ENCODE measurements at places on chromosomes 16 and 17.
A peak's percentile ranks its signal among the peaks of the same experiment; 100 is the strongest.

DNA sequence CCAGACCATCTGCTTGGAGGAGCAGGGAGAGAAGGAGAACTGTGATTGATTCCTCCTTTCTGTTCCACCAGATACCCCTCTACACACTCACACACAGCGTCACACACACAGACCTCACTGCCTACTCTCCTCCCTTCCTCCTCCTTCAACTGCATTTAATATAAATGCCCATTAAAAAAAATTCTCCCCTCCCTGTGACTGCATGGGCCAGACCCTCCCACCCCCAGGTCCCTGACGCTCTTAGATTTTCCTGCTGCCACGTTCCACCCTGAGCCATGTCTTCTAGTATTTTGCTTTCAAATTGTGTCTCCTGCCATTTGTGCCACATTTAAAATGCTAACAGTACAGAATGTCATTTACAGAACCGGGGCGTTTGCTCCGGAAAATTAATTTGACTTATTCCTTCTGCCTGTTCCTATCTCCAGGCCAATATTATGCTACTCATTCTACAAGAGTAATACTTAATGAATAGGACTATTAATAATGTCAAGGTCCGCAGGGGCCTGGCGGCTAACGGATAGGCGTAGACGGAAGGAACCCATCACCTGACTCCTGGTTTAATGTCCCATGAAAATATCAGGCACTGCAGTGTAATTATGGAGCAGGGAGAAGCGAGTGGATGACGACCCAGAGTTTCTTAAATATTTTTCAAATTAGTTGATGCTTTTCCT, 100.2 kb downstream of the MRM1 start:
- DNase-seq: no peak

GRCh38 chr17:21199311-21199710, 14.7 kb downstream of the TMEM11 start:
- DNase-seq: no peak

DNA sequence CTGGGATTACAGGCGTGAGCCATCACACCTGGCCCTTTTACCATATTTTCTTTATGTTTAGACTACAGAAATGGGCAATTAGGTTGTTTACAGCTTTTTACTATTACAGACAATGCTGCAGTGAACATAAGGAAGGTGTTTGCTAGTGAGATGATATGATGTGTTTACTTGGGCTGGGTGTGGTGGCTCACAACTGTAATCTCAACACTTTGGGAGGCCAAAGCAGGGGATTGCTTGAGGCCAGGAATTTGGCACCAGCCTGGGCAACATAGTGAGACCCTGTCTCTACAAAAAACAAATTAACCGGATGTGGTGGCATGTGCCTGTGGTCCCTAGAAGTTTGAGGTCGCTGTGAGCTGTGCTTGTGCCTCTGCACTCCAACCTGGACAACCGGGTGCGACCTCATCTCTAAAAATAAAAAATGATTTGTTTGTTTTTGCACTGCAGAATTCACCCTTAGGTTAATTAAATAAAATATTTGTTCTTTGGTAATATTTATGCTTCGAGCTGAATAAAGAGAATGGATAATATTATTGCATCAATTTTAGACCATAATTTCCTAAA, 15.0 kb downstream of the PAFAH1B1 start:
- DNase-seq: no peak

DNA sequence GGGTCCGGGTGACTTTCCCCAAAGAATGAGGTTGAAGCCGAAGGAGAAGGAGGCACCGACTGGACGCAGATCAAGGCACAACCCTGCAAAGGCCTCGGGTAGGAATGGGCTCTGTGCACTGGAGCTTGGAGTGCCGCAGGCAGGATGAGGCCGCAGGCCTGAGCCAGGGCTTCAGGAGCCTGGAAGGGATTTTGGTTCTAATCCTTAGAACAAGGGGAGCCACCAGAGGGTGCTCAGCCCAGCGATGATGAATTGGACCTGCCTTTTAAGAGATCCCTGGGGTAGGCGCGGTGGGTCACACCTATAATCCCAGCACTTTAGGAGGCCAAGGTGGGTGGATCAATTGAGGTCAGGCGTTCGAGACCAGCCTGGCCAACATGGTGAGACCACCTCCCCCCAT, 8.1 kb downstream of the CIBAR2 start:
- DNase-seq: no peak

DNA sequence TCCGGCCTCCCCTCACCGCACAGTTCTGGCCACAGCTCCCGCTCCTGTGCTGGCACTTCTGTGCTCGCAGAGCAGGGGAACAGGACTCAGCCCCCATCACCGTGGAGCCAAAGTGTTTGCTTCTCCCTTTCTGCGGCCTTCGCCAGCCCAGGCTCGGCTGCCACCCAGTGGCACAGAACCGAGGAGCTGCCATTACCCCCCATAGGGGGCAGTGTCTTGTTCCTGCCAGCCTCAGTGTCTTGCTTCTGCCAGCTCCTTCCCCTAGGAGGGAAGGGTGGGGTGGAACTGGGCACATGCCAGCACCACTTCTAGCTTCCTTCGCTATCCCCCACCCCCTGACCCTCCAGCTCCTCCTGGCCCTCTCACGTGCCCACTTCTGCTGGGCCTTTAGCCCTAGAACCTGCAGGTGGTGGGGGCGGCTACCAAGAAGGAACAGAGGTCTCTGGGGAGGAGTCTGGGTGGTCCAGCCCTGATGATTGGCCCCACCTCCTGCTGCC, 645 bp upstream of the ELMO3 start:
- DNase-seq: no peak

GRCh38 chr17:72976971-72977770, 115.3 kb downstream of the SLC39A11 start:
- no peak for DNase-seq

- no peak for DNase-seq
These were observed 5.3 kb downstream of the EFNB3 start for GRCh38 chr17:7710301-7710700.

DNA sequence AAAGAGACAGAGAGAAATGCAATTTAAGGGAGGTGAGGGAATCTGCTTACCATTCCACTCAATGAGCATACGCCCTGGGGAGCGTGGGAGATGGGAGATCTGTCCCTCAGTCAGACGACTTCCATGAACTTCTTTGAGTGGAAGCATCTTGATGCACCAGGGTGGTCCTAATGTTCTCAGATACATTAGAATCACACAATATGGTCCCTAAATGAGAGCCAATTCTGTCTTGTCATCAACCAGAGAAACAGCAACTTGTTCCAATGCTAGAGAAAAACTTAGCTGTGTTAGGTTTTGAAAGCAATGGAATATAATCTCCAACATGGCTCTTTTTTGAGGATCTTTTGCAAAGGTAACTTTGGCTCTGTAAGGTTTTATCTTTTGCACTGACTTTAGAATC, 44.1 kb downstream of the GPR139 start:
- DNase-seq: no peak

- no peak for DNase-seq
These were observed 386.0 kb downstream of the SLC39A11 start for GRCh38 chr17:72706396-72706981.

DNA sequence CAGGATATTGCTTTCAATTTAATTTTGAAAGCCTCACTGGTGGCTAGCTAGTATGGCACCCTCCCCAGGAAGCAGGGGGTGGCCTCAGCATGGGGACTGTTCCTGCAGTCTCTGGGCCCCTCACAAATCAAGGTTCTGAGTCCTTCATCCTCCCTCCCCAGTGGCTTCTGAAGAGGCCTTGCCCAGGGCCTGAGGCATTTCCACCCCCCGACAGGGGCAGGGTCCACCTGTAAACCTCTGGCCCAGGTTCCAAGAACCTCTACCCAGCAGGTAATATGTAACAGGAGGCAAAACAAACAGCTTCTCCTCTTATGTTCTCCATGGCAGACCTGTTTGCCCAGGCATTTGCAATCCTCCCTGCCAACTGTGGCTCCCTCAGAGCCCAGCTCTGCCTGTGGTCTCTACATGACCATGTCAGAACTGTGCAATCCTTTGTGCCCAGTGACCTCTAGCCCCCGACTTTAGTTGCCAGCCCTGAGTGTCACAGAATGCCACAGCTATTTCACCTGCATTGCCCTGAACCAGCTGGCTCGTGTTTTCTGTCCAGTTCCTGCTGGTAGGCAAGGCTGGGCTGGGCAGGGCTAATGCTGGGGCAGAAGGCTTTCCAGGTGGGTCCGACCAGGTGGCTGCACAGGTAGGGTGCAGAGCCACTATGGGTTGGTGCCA, 14.3 kb downstream of the ACSF2 start:
- DNase-seq: no peak

DNA sequence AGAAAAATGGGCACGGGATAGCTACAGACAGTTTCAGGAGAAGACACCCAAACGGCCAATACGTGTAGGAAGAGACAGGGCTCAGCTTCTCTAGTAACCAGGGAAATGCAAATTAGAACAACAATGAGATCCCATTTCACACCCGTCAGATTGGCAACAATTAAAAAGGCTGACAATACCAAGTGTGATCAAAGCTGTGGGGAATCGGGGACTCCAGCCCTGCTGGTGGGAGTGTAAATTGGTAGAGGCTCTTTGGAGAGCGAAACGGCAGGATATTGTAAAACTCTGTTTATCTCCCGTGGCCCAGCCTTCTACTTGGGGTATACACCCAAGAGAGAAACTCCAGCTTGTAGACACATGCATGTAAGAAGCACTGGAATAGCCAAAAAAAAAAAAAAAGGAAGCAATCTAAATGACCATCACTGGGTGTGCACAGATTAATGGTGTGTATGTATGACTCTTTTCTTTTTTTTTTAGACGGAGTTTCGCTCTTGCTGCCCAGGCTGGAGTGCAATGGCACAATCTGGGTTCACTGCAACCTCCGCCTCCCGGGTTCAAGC, 27.5 kb downstream of the MYBBP1A start:
- DNase-seq: no peak

- DNase-seq: peak; percentile 55
These were observed 634 bp downstream of the KANSL1 start for GRCh38 chr17:46192439-46193150.

DNA sequence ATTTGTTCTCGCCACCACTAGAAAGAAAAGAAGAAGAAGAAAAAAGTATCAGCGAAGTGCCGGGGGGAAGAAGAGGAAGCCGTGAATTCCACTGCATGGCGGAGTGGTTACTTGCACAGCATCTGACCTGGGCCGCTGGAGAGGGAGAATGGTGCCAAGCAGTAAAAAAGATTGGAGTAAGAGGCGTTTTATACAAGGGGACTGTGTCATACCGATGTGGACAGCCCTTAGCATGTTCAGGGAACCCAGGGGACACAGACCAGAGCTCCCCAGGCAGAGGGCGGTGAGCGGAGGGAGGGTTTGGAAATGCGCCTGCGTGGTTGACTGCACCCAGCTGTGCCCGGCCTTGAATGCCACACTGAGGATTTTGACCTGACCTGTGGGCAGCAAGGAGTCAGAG, 52.8 kb downstream of the PLXDC1 start:
- no peak for DNase-seq

- DNase-seq: peak; percentile 22
These were observed at the start of gene PPL for GRCh38 chr16:4936991-4937781. Gene PPL (minus strand): TSS chr16:4937148. CDS start chr16:4937045, 103 bp downstream.

GRCh38 chr16:1818204-1818872, 8.3 kb downstream of the HAGH start:
- no peak for DNase-seq

DNA sequence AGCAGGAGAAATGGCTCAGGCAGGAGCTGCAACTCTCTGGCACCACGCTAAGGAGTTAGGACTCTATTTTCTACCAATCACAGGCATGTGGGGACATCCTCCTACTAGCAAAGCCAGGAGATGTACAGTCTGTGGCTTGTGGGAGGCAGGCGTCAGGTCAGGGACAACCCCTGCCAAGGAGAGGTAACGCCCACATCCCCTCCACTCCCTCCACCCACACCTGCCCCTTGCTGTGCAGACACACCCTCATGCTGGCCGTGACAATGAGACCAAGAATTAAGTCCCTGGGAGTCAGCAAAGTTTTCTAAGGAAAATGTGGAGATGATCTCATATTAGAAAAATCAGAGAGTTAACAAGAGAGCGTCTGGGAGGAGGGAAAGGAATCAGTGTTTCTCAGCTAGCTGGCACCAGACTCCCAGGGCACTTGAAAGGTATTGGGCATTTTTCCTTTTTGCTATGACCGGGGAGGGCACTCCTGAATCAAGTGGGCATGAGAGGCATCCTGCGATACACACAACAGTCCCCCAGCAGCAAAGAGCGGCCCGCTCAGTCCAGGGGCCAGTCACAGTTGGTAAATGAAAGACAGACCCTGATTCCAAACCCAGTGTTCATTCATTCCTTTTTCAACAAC, 87.3 kb upstream of the RPL38 start:
- DNase-seq: no peak

- no peak for DNase-seq
These were observed 91.6 kb upstream of the DNAH9 start for GRCh38 chr17:11506635-11507034.

- peak; percentile 44 for DNase-seq
These were observed 16.7 kb downstream of the CDK5R1 start for GRCh38 chr17:32503251-32504165.

GRCh38 chr17:58232707-58233156, 5.7 kb upstream of the LPO start:
- no peak for DNase-seq

GRCh38 chr17:75844530-75845057, 390 bp upstream of the UNC13D start:
- no peak for DNase-seq

DNA sequence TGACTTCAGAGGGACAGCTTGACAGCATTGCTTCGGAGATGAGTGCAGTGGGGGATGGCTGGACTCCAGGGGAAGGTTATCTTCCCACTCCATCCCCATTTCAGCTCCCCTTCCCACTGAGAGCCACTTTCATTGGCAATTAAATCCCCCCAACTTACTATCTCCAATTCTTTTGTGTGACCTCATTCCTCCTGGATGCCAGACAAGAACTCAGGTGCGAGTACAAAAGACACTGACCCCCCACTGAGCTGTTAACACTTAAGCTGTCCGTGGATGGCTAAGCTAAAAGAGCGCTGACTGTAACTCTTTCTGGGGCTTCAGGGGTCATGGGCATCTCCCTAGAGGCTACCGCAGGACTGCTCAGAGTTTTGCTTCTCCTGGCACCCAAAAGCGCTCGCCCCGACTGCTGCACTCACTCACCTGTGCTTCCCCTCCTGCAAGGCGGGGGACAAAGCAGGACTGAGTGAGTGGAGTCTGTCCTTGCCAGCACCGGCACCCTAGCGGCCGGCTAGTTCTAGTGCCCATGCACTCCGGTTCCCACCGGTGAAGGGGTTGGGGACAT, 44.8 kb upstream of the FBXO47 start:
- no peak for DNase-seq

- no peak for DNase-seq
These were observed 20.4 kb downstream of the TRIM16 start for GRCh38 chr17:15663691-15664090.

- no peak for DNase-seq
These were observed 89.5 kb upstream of the TOB1 start for GRCh38 chr17:50955667-50956120.
